Mammary epithelial cell (primary cell): ENCODE measurements at places on chromosomes 7 and 10.

DNA sequence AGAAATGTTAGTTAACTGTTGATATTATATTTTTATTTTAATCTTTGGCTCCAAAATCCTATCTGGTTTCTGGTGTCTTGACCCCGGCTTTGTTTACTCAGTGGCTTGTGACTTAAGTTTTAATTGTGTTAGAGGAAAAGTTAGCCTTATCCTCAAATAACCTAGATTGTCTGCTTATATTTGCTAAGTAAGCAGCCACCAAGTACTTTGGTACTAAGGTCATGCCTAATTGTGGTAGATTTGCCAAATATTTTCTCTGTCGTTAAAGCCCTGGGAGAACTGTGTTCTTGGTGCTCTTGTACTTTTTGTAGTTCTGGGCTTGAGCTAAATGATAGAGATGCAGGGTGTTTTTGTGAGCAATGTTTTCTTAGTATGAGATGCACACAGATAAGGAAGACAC lies 34.8 kb downstream of the GPR158 start:
- DNase-seq: no peak

GRCh38 chr7:88396948-88397322 lies 90.2 kb upstream of the STEAP4 start:
- no peak for DNase-seq

DNA sequence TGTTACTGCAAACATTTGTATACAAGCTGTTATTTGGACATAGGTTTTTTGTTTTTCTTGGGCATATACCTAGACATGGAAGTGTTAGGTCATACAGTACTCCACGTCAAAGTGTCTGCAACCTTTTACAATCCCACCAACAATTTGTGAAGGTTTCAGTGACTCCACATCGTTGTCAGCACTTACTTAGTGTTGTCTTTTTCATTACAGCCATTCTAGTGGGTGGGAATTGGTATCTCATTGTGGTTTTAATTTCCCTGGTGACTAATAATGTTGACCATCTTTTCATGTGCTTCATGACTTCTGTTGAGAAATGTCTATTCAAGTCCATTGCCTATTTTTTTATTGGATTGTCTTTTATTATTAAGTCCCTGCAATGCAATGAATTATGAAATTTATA lies 95.0 kb downstream of the UBE3C start:
- no peak for DNase-seq

DNA sequence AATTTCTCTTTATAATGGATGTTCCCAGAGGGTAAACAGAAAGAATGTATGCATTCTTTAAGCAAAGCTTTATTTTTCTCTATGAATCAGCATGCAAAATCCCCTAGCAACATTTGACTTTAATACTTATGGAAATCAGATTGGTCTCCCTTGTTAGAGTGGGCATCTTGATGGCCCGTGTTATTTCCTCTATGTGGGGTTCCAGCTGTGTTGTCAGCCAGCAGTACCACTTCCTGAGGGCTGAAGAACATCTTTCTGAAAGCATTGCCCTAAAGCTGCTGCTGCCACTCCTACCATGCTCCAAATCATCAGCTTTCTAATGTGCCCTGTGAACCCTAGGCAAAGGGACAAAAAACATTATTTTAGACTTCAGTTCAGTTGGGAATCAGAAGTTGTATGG lies 70.4 kb upstream of the HECTD2 start:
- DNase-seq: no peak

GRCh38 chr7:130153211-130153908 lies 51.8 kb downstream of the TMEM209 start:
- no peak for DNase-seq

- DNase-seq: no peak
Measured at GRCh38 chr7:127792528-127793342, 140.7 kb downstream of the SND1 start.

GRCh38 chr7:39051279-39051678 lies 73.6 kb downstream of the POU6F2 start:
- DNase-seq: no peak

GRCh38 chr7:142303650-142304049 lies 45.8 kb upstream of the PRSS58 start:
- no peak for DNase-seq

DNA sequence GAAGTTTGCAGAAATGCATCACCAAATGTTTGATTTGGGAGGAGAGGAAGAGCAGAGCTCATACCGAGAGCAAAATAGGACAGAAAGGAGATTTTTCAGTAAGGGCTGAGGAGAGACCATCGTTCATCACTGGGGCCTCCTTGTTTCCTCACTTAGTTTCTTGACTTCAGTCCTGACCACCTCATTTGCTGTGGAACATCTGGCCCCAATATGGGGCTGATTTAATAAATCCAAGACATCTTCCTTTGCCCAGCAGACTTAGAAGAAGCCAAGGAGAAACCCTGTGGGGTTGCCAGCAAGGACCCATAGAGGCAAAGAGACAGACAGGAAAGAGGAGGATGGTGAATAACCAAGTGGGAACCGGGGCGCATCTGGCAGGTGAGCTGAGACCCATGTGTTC lies 60.4 kb downstream of the CHST3 start:
- DNase-seq: no peak

- no peak for DNase-seq
Measured at GRCh38 chr7:12954380-12955033, 267.1 kb downstream of the ARL4A start.

GRCh38 chr7:3591219-3591618 lies 290.2 kb downstream of the SDK1 start:
- no peak for DNase-seq

DNA sequence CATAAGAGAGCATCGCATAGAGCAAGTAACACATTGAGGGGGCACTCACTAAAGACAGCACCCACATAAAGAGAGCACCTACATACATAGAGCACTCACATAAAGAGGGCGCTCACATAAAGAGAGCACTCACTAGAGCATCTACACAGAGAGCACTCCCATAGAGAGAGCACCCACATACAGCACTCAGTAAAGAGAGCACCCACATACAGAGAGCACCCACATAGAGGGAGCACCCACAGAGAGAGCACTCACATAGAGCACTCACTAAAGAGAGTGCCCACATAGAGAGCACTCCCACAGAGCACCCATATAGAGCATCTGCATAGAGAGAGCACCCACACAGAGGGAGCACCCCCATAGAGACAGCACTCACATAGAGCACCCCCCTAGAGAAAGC lies 47.8 kb downstream of the INSIG1 start:
- DNase-seq: no peak

DNA sequence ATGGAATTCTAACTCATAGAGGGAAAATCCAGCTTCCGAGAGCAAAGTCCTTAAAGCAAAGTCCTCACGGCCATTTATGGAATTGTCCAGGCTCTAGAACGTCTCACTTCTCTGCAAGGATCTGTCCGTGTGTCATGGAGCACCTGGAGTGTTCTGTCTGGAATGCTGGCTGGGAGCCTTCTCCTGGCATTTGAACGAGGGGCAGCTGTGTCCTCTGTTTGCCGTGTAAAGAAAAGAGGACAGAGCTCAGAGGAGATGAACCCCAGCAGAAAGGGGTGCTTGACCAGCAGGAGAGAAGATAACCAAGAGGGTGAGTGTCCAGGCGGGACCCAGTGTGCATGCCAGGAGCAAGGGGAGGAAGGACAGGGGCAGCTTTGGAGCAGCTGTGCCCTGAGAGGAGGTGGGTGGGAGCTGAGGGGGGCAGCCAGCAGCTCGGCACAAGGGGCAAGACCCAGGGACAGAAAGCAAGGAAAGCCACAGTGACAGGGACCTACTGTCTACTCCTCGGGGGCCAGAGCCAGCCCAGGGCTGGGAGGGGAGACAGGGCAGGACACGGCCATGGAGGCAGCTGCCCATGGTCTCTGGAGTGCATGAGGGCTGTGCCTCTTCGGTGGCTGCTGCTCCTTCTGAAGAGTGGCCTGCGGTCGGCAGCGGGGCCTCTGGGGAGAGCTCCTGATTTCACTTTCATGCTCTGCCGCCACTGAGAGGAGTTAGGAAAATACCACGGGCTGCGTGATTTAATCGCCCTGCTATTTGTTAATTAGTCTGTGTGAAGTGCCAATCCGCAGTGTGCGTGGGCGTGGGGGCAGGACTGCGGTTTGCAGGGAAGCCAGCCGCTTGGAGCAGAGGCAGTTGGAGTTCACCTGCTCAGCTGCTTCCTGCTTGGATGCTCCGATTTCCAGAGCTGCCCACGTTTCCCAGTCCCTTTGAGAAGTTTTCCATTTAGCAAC lies 149.3 kb upstream of the SHH start:
- DNase-seq: peak; percentile 84

DNA sequence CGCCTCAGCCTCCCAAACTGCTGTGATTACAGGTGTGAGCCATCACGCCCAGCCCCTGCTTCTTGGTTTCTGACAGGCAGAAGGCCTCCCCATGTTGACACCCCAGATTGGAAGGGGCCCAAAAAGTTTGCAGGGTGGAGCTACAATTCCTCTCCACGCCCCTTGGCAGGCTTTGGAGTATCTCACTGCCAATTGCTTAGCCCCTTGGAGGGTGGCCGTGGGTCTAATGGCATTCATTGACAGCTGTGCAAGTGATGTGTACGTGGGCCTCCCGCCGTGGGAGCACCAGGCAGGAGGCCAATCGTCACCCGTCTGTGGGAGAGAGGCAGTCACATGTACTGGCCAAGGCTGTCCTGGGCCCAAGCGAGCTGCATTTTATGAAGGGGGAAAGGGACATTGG lies 73.7 kb upstream of the PPIF start:
- DNase-seq: no peak

- DNase-seq: no peak
Measured at GRCh38 chr10:77556990-77557601, 80.5 kb downstream of the KCNMA1 start.

DNA sequence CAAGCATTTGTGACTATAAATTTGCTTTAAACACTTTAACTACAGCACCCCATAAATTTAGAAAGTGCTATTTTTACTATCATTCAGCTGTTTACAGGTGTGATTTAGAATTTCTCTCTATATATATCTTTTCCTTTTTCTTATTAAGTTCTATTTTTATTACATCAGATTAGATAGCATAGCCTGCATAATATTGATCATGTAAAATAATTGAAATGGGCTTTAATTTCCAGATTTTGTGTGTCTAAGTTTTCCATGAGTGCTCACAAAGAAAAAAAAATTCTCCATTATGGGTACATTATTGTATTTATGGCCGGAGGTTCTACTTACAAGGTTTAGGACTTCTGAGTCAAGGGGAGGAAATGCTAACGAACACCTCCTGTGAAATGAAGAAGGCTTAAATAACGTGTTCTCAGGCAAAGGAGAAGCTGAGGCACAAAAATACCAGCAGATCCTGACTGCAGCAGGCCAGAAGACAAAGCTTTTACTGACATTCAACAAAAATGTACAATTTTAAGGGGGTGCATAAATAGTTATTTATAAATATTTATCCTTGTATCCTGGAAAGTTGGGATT lies 114.2 kb downstream of the RNF133 start:
- no peak for DNase-seq
